OCI-LY7 (cell line): ENCODE measurements at places on chromosomes 6 and 20. TPM values are rescaled to one million over a fixed set of nuclear protein-coding genes. Genes with fewer than 3 reads are reported as not detected.

GRCh38 chr6:34056305-34057108 lies 89.4 kb downstream of the GRM4 start:
- DNase-seq: peak; percentile 84

- no peak for DNase-seq
Observed at GRCh38 chr6:13288969-13289391, 39.4 kb downstream of the TBC1D7 start.

DNA sequence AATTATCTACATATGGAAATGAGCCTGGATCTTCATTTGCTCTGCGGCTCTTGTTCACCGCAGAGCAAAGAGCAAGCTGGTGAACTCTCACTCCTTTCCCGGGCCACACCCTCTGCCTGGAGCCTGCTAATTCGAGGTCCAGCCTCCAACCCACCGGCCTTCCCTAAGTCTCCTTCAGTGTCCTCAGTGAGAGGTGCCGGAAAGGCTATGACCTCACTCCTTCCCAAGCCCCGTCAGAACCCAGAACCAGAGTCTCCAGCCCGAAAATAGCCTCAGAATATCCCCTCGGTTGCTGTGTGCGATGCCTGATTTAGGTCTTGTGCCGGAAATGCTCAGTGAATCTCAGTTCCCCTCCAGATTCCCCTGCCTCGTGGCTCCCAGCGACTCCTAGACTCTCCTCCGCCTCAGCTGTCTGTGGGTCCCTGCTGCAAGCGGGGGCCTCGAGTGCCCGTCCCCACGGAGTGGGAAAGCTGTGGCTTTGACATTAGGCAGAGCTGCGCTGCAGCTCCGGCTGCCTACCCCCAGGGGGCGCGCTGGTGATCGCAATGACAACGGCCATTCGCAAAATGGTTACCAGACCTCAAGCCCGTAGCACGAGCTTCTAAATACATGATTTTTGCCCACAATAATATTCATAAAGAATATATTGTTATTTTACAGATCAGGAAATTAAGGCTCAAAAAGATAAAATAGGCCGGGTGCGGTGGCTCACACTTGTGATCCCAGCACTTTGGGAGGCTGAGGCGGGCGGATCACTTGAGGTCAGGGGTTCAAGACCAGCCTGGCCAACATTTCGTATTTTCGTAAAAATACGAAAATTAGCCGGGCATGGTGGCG lies 4.1 kb upstream of the BNIP5 start:
- peak; percentile 66 for DNase-seq

GRCh38 chr20:58987790-58988564 lies 6.9 kb downstream of the NELFCD start:
- DNase-seq: no peak

- DNase-seq: peak; percentile 13
Observed at GRCh38 chr20:8647961-8648441, 420.9 kb upstream of the PLCB4 start.

DNA sequence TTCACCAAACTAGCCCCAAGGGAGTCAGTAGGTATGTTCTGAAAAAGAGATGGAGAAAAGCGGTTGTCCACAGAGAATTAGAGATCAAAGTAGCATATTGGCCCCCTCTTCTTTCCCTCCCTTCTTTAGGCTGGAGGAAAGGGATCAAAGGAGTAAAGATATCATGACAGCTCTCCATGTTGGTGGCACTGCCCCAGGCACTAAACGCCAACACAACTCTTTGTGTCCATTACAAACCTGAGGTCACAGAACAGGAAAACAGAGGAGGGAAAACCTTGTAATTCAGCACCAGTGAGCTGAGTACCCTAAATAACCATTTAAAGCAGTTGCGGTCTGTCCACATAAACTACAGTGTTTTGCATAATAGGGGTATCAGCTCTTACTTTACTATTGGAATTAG lies 113.0 kb upstream of the TFAP2D start:
- DNase-seq: no peak

- DNase-seq: no peak
Observed at GRCh38 chr6:157822245-157823000, 623 bp upstream of the SNX9 start.

The PRICKLE4 gene
- 1.2 and 2.6 TPM in 2 replicates for total RNA-seq

DNA sequence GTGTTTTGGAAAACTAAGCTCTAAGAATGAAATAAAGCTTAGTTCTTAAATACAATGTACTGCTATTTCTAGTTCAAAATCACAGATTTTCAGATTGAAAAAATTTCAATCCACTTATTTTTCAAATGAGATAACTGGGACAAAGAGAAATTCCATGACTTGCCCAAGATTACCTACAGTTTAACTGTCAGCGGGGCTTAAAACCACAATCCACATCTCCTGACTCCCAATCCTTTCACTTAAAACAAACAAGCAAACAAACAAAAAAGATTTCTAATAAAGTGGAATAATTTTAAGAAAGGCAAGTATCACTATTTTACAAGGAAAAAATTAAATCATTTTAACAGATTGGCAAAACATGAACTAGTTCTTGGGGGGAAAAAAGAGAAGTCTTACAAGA lies 4.2 kb downstream of the PHIP start:
- DNase-seq: no peak

- no peak for DNase-seq
Observed at GRCh38 chr6:121482751-121483150, 47.3 kb downstream of the GJA1 start.

The ZNF337 gene
- total RNA-seq: 14.8 and 15.1 TPM in 2 replicates

DNA sequence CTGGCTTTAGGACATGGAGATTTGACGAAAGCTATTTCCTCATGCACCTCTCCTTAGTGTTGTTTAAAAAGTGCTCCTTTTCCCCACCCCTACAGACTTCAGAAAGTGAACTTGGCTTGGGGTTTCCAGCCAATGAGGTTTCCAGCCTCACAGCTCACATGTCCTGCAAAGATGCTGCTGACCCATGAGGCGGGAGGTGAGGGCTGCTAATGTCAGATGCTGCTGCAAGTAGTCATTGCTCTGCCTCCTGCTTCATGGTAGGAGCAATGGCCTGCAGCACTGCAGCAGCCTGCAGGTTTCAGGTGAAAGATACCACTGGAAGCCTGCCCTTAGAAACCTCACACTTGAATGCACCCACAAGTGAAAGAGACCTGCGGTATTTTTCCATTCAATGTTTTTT lies 112.8 kb downstream of the LAMP5 start:
- no peak for DNase-seq

DNA sequence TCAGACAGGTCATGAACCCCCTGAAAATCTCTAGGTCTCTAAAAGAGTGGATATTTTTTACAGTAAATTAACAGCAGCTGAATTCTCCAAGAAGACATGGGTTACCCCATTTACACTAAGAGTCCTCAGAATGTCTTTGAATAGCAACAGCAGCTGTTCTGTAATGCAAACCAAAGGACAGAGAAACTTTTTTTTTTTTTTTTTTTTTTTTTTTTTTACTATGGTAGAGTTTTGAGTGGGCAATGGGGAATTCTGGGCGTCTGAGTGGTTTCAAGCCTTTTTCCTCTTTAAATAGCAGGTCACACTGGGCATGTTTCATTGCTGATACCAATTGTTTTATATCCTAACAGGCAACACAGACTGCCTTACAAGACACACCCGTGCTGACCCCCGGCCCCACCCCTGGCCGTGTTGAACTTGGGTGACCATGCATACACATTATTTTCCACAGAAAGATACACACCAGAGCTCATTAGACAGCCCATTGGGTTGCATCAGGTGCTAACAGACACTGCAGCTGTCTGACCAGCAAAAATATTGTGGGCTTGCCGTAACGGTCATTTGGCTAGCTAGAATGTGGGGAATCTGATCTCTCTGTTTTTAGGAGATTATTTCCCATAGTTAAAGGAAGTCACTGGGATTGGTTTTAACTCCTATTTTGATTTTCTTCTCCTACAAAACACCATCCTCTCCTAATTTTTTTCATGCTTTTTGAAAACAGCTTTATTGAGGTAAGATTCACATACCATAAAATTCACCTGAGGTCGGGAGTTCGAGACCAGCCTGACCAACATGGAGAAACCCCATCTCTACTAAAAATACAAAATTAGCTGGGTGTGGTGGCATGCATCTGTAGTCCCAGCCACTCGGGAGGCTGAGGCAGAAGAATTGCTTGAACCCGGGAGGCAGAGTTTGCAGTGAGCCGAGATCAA lies 26.7 kb upstream of the IRF4 start:
- DNase-seq: peak; percentile 97

- no peak for DNase-seq
Observed at GRCh38 chr6:19723545-19723944, 113.6 kb upstream of the ID4 start.

GRCh38 chr6:106125925-106126435 lies 39.8 kb downstream of the PRDM1 start:
- DNase-seq: no peak

- DNase-seq: peak; percentile 85
Observed at GRCh38 chr6:5030596-5031136, 26.8 kb upstream of the RPP40 start.

DNA sequence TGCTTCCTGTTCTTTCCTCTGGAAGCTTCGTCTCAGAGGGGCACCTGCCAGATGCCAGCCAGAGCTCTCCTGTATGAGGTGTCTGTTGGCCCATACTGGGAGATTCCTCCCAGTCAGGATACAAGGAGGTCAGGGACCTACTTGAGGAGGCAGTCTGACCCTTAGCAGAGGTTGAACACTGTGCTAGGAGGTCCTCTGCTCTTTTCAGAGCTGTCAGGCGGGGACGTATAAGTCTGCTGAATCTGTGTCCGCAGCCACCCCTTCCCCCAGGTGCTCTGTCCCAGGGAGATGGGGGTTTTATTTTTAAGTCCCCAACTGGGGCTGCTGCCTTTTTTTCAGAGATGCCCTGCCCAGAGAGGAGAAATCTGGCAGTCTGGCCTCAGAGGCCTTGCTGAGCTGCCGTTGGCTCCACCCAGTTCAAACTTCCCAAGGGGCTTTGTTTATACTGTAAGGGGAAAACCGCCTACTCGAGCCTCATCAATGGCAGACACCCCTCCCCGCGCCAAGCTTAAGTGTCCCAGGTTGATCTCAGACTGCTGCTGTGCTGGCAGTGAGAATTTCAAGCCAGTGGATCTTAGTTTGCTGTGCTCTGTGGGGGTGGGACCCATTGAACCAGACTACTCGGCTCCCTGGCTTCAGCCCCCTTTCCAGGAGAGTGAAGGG lies 326.7 kb downstream of the BCKDHB start:
- no peak for DNase-seq

DNA sequence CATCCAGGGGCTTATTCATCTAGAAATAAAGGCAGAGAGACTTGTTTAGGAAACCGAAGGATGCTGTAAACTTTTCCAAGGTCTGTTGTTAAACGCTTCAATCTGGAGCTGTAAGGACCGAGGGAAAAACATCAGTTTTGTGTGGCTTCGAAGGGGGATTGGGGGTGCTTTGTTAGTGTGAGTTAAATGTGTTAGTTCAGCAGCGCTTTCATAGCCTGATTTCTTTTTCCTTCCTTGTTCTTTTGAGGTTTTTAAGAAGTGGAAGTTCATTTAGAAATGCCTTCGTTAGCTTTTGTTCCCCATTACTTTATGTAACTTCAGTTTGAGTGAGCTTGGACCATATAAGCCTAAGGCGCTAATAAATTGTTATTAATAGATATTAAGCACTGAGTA lies 1.5 kb downstream of the ANKS1A start:
- no peak for DNase-seq

DNA sequence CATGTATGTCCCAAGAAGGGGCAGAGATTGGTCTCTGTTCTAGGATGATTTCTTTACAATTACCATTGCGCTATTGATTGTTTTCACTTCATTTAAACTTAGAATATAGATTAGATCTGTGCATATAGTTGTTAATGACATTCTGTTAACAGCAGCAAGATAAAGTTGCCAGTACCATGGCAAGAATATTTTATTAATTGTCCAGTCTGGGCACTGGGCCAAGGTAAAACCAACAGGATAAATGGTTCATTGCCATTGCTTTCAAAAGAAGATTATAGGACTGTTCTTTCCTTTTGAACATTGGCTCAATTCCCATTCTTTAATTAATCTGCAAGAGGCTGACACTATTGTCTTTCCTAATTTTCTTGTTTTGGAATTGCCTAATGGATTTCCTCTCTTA lies 592.4 kb downstream of the RFPL4B start:
- DNase-seq: no peak

DNA sequence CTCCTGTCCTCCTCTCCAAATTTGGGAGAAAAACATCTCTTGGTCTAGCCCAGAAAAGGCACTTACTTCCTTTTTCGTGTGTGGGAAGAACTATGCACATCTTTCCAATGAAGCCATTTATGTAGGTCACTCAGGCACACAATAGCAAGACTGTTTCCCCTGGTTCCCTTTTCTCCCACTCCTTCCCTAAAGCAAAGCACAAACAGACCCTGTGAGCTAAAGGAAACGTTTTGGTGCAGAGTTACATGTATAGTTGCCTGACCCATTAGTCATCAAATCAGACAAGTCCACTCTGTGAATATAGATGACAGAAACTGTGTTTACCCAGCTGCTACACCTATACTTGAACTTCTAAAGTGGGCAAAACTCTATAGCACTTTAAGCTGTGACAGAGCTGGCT lies 474.6 kb downstream of the COL12A1 start:
- DNase-seq: no peak

- no peak for DNase-seq
Observed at GRCh38 chr6:14816116-14816859, 429.6 kb upstream of the JARID2 start.

DNA sequence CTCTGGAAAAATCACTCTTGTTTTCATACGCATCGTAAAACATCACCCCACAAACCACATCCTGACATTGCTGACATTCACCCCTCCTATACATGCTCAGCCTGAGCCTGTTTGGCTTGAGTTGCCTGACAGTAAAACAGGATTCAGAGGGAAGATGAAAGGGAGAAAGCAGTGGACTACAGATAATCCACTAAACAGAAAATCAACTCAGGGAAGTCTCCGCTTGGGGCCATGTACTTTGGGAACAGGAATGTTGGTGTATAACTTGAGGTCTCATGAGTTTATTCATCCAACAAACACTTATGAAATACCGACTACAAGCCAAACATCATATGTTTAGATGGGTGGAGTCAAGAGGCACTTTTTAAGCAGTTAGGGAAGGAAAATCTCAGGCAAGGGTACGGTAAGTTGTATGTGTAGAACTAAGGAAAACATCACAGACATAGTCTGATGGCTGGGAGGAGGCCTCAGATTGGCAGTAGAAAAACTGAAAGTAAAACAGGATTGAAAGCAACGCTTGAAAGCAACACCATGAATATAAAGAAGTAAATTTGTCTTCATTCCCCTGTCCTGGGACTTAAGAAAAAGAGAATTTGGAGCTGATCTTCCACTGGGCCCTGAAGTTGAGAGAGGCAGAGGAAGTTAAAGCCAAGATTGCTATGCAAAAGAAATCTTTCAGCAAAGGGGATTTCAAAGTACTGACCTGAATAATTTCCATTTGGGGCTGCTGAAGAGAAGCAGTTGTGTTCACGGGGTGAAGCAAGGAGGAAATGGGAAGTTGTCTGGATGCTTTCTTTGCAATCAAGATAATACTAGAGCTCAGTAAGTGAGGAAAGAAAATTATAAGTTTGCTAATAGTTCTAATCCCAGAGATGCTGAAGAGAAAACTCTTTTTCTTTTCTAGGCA lies 28.8 kb downstream of the PDE7B start:
- peak; percentile 6 for DNase-seq

The ZNF334 gene
- not detected in 2 replicates for total RNA-seq

- peak; percentile 45 for DNase-seq
Observed at GRCh38 chr6:159633196-159633595, 59.8 kb downstream of the SOD2 start.

- no peak for DNase-seq
Observed at GRCh38 chr6:78380541-78380940, 486.8 kb upstream of the IRAK1BP1 start.
